ENCODE measurements at places on chromosomes 2 and 18.

DNA sequence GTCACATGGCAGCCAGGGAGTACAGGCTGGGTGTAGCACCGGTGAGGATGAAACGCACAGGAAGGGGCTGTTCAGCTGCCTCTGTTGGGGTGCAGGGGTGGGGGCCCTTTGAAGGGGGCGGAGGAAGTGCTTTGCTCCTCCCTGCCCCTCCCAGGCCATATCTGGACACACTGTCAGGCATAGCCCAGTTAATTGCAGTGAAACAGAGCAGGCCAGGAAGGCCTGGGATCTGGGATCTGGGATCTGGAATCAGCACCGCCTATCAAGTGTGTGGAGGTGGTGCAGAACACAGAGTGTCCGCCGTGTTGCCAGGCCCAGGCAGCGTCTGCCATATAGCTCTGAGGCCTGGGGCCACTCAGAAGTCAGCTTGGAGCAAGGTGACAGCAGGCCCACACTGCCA, 119.3 kb upstream of the MSH2 start:
- DNase-seq = no peak

- DNase-seq = no peak
Measured at GRCh38 chr2:28387082-28387960, 5.3 kb upstream of the FOSL2 start.

GRCh38 chr2:159879051-159879604, 81.1 kb upstream of the CD302 start:
- DNase-seq = no peak

DNA sequence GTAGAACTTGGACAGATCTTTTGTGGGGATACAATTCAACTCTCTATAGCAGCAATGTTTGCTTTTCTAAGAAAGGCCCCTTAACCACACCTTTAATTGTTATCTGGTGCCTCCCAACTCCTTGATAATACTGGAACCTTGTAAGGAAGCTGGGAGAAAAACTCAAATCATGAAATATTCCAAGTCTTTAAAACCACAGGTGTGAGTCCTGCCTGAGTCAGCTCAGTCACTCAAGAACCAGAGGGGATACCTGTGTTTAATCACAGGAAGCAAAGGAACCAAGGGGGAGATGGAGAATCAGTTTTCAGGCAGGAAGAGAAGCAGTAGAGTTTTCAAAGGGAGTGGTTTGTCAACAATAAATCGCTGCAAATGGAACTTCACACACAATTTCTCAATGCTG, 159.9 kb downstream of the LAMA3 start:
- DNase-seq = no peak

DNA sequence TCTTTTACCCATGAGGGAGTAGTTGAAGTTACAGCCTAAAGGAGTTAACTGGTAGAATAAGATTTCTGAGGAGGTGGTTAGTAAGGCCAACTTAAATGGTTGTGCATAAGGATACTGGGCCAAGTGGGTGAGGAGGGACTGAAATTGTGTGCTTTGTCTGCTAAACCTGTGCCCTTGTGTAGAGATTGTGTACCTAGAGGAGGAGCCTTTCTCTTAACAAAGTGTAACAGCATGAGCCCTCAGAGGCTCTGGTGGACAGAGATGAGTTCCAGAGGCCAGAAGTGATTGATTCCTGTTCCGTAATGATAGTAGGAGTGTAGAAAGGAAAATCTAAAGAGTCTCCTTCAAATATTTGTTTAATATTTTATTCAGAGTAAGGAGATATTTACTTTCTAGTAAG, 42.9 kb downstream of the OTX1 start:
- no peak for DNase-seq

DNA sequence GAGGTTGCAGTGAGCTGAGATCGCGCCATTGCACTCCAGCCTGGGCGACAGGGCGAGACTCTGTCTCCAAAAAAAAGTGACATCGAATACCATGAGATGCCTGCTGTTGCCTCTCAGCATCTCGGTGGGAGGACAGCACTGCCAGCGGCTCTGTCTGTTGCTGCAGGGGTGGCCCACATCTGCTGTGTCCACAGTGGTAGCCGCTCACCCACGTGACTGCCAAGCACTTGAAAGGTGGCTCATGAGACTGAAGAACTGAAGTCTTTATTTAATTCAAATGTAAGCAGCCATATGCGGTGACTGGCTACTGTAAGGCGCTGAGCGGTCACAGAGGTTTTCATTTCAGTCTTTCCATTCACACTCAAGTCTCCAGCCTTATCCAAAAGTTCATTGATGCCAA, 25.8 kb downstream of the IMPA2 start:
- DNase-seq = no peak

DNA sequence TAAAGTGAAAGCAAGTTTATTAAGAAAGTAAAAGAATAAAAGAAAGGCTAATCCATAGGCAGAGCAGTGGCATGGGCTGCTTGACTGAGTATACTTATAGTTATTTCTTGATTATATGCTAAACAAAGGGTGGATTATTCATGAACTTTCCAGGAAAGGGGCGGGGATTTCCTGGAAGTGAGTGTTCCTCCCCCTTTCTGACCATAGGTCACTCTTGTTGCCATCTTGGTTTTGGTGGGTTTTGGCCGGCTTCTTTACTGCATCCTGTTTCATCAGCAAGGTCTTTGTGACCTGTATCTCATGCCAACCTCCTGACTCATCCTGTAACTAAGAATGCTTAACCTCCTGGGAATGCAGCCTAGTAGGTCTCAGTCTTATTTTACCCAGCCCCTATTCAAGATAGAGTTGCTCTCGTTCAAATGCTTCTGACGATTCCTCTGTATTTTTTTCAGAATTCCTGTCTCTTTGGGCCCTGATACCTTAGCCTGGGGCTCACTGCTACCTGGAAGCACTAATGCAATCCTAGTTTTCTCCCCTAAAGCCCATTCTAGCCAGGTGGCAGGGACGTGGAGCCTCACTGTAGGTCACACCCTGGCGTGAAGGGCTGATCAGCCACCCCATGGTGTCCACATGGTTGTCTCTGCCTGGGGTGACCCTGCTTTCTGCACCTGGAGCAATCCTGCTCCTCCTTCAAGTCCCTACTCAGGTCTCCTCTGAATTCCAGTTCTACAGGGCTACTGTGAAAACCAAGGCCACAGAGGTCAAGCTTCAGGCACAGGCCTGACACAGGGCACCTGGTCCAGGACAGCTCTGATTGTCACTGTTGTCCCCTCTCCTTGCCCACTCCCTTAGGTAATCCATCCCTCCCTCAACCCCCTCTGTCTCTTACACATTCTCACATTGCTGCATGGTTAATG, 6.0 kb upstream of the SLC35F6 start:
- no peak for DNase-seq

DNA sequence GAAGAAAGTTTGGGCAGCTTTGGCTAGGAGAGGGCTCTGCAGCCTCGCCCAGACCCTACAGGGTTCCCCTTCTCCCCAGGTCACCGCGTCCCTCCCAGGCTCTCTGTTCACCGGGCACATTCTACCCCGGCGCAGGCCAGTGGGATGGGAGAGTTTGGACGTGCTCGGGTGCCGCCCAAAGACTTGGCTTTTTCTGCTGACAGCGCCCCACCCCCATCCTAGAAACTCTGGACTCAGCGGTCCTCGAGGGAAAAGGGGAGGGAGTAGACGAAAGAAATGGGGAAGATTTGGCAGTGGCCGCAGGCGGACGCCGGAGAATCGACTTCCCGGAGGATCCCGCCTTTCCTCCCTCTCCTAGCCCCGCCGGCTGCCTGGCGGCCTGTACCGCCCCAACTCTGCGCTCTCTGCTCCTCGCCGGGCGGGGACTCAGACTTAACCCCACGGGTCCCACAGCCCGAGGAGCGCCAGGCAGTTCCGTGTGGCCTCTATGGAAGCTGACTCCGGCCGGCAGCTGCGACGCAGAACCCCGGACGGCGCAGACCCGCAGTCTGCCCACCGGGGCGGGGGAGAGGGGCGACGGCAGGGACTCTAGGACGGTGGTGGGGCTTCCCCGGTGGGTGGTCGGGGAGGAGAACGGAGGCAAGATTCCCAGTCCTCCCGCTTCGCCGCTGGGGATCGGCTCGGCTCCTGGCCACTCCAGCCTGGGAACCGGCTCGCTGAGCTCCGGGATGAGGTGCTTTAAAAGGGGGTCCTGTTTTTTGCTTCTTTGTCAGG, 863 bp upstream of the SIX2 start:
- no peak for DNase-seq

GRCh38 chr2:25383806-25384205, 42.1 kb upstream of the DNMT3A start:
- DNase-seq = no peak

DNA sequence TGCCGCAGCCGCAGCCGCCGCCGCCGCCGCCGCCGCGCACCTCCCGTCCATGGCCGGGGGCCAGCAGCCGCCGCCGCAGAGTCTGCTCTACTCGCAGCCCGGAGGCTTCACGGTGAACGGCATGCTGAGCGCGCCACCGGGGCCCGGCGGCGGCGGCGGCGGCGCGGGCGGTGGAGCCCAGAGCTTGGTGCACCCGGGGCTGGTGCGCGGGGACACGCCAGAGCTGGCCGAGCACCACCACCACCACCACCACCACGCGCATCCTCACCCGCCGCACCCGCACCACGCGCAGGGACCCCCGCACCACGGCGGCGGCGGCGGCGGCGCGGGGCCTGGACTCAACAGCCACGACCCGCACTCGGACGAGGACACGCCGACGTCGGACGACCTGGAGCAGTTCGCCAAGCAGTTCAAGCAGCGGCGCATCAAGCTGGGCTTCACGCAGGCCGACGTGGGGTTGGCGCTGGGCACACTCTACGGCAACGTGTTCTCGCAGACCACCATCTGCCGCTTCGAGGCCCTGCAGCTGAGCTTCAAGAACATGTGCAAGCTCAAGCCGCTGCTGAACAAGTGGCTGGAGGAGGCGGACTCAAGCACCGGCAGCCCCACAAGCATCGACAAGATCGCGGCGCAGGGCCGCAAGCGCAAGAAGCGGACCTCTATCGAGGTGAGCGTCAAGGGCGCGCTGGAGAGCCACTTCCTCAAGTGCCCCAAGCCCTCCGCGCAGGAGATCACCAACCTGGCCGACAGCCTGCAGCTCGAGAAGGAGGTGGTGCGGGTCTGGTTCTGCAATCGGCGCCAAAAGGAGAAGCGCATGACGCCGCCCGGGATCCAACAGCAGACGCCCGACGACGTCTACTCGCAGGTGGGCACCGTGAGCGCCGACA, 2.4 kb downstream of the POU3F3 start:
- DNase-seq = no peak

DNA sequence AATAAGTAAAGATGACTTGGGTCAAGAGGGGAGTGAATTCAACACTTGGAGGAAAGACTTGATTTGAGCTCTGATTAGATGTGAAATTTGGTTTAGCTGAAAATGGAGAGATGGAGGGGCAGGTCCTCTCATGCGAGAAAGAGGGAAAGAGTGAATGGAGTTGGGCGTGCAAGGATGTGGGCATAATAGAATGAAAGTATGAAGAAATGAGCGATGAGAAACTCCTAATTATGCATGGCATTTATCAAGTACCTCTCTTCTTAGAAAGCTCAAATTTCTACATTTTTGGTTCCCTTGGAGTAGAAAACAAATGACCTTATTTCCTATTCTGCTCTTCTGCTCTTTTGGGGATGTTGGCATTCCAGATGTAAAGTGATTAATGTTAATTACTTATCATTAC, 161.5 kb downstream of the PHLPP1 start:
- no peak for DNase-seq

GRCh38 chr2:71928734-71929481, 218.8 kb downstream of the CYP26B1 start:
- no peak for DNase-seq

GRCh38 chr2:46148369-46148736, 148.9 kb upstream of the EPAS1 start:
- DNase-seq = no peak

DNA sequence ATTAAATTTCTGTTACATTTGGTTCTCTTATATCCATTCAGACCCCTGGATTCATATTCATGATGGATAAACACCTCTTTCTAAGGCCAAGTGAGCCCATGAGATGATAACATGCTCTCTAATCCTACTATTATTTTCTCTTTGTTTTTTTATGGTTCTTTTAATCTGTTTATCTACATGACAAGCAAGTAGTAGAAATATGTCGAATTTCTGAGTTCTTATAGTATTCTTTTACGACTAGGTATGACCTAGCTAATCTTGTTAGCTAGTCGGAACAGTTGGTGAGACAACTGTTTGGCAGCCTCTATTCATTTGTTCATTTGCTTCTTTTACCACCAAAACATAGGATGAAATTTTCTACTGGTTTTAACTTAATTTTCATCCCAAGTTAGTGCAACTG, 98.1 kb upstream of the SCG2 start:
- no peak for DNase-seq

GRCh38 chr2:182606728-182607681, 109.1 kb upstream of the DNAJC10 start:
- no peak for DNase-seq

DNA sequence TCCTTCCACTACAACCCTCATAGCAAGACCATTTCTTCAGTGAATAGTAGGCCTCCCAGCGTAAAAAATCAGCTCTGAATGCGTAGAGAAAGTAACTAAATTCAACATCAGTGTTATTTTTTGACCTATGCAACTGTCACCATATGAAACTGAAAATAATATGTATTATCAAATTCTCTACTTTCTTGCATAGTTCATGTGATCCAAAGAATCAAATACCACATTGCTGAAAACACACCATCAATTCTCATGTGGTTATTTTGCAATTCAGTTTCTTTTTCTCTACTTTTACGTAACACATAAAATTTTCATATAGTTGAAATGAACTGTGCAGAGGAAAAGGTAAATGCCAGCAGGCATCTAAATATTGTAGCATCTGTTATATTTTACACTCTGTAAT, 208.5 kb upstream of the SPOPL start:
- DNase-seq = no peak

- no peak for DNase-seq
Measured at GRCh38 chr2:187686416-187687024, 132.3 kb upstream of the TFPI start.

GRCh38 chr18:62339106-62339988, 14.2 kb downstream of the TNFRSF11A start:
- no peak for DNase-seq

- no peak for DNase-seq
Measured at GRCh38 chr18:35239314-35239713, 1.5 kb upstream of the ZNF397 start.

DNA sequence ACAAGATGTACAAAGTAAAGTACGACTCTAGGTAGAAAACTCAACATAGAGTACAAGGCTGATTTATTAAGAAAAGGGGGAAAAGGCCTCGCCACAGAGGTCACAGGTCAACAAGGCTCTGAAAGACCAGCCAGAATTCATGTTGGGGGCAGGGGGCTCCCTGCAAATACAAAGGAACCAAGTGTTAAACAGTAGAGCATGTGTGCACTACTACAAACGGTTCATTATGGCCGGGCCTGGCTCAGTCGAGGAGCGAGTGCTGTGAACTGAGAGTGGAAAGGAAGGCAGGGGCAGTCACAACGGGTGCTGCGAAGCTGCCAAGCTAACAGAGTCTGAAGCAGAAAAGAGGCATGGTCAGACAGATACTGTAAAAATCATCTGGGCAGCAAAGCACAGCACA, 77.1 kb downstream of the MBOAT2 start:
- DNase-seq = no peak
